ENCODE measurements at places on chromosomes 6 and 20. TPM values are rescaled to one million over a fixed set of nuclear protein-coding genes. Genes with fewer than 3 reads are reported as not detected.

Gene BHLHE23
- not detected for polyA plus RNA-seq

Gene TRIM31
- 3.3 TPM for polyA plus RNA-seq

Gene CCM2L
- polyA plus RNA-seq, result 0.13 TPM

Gene ENPP5
- polyA plus RNA-seq, result not detected

Gene XKR7
- not detected for polyA plus RNA-seq

Gene TRIM15
- 0.09 TPM for polyA plus RNA-seq

Gene BPIFB1
- polyA plus RNA-seq, result not detected

Gene AKAP12
- polyA plus RNA-seq, result 42.0 TPM

Gene ANKEF1
- polyA plus RNA-seq, result 11.5 TPM

Gene GPRC6A
- polyA plus RNA-seq, result not detected

Gene SLCO4A1
- polyA plus RNA-seq, result 8.1 TPM

Gene CLPSL2
- not detected for polyA plus RNA-seq

Gene HLA-DQA2
- not detected for polyA plus RNA-seq

Gene C20orf204
- polyA plus RNA-seq, result 0.49 TPM

Gene NOL7
- 85.9 TPM for polyA plus RNA-seq

Gene FRK
- polyA plus RNA-seq, result 2.2 TPM

Gene RNF39
- 0.07 TPM for polyA plus RNA-seq

Gene SLPI
- 3.7 TPM for polyA plus RNA-seq

Gene CALHM6
- polyA plus RNA-seq, result not detected

Gene ZSCAN23
- polyA plus RNA-seq, result not detected

Gene SNAI1
- polyA plus RNA-seq, result 8.0 TPM

Gene C6orf58
- not detected for polyA plus RNA-seq

Gene IL17F
- polyA plus RNA-seq, result not detected

Gene EFCAB8
- polyA plus RNA-seq, result not detected

Gene HNF4A
- 25.9 TPM for polyA plus RNA-seq

Gene HLA-DMB
- polyA plus RNA-seq, result 3.0 TPM

Gene GSTA1
- not detected for polyA plus RNA-seq

Gene MACROD2
- polyA plus RNA-seq, result 1.2 TPM

Gene EDN3
- 0.08 TPM for polyA plus RNA-seq

Gene SALL4
- 2.5 TPM for polyA plus RNA-seq

Gene EIF6
- polyA plus RNA-seq, result 292 TPM

Gene LINC00237
- not detected for polyA plus RNA-seq

Gene NKAIN4
- 9.7 TPM for polyA plus RNA-seq

Gene MCCD1
- not detected for polyA plus RNA-seq

Gene CLDN20
- polyA plus RNA-seq, result not detected

Gene SMLR1
- polyA plus RNA-seq, result 0.03 TPM

Gene PTPRK
- polyA plus RNA-seq, result 11.1 TPM

Gene PTK6
- polyA plus RNA-seq, result 2.2 TPM

Gene EYS
- not detected for polyA plus RNA-seq

Gene ULBP2
- polyA plus RNA-seq, result 4.5 TPM

Gene OPRL1
- 1.5 TPM for polyA plus RNA-seq

Gene DOK5
- not detected for polyA plus RNA-seq

Gene DLK2
- 2.6 TPM for polyA plus RNA-seq

Gene CRISP3
- polyA plus RNA-seq, result not detected

Gene PAK5
- polyA plus RNA-seq, result not detected

Gene LY6G6D
- not detected for polyA plus RNA-seq

Gene PDYN
- not detected for polyA plus RNA-seq

Gene MCHR2
- not detected for polyA plus RNA-seq

Gene TREM2
- polyA plus RNA-seq, result not detected

Gene ADGRF5
- not detected for polyA plus RNA-seq

Gene KLC4
- polyA plus RNA-seq, result 9.9 TPM

Gene HLA-DRB5
- polyA plus RNA-seq, result not detected

Gene SLC32A1
- polyA plus RNA-seq, result not detected

Gene LRRC1
- polyA plus RNA-seq, result 5.2 TPM

Gene PLEKHG1
- 0.17 TPM for polyA plus RNA-seq

Gene ID4
- polyA plus RNA-seq, result 1.4 TPM

Gene GNAS-AS1
- not detected for polyA plus RNA-seq

Gene GABRR2
- 0.21 TPM for polyA plus RNA-seq

Data from A549 (cell line).